ENCODE measurements at places on chromosomes 16 and 17.

DNA sequence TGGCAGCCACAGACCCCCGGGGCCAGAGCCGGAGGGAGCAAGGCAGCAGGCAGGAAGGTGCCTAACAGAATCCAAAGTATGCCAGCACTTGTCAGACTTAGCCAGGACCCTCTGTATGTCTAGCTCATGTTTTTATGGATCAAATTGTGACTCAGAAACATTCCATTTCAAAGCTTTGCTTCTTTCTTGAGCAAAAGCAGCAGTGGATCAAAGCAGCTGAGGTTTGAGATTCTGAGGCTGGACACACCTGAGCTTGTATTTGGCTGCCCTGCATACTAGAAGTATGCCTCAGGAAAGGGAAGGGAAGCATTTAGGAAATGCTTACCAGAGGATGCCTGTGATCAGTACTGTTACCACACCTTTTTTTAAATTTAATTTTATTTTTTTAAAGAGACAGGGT is 5.7 kb upstream of the MYO1C start:
- no peak for DNase-seq

DNA sequence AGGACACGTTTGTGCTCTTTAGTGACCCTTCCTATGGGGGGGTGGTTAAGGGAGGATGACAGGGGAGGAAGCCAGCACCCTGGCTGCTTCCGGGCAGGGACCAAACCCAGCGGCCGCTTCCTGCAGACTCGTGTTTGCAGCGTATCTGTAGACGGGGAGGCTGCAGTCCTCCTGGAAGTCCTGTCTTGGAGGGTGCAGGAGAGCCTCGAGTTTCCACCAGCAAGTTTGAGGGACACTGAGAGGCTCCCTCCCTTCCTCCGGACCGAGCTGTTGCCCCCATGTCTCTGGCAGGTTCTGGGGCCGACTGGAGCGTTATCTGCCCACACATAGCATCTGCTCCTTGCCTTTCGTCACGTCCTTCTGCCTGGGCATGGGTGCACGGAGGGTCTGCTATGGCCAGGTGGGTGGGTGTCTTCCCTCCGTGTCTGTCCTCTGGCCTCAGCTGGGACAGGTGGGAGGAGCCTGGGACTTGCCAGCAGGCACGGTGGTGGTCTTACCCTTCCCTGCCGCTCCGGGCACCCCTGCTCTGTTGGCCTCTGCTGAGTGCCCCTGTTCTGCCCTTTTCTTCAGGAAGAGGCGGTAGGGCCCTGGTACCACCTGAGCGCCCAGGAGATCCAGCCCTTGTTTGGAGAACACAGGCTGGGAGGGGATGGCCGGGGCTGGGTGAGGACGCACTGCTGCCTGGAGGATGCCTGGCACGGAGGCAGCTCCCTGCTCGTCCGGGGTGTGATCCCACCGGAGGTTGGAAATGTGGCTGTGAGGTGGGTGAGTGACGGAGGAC is 8.8 kb downstream of the ENGASE start:
- no peak for DNase-seq

- no peak for DNase-seq
These were observed 16.0 kb downstream of the C17orf100 start for GRCh38 chr17:6667516-6667915.

DNA sequence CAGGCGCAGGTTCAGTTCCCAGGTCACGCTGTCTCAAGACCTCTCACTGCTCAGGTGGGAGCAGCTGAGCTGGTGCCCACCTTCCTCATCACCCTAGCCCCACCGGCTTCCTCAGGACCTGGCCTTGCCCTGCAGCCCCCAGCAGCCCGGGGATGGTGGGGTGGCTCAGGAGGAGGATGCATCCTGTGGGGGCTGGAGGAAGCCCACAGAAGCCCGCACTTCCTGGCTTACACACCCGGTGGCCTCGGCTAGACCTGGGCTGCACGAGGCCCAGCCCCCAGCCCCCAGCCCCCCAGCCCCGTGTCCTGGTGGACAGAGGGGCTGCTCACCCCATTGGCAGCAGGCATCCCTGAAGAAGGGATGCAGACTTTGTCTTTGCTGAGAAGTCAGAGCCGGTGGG is 43.4 kb downstream of the BAHCC1 start:
- DNase-seq, result no peak

- DNase-seq, result no peak
These were observed 181.4 kb upstream of the WSCD1 start for GRCh38 chr17:5888811-5889210.

DNA sequence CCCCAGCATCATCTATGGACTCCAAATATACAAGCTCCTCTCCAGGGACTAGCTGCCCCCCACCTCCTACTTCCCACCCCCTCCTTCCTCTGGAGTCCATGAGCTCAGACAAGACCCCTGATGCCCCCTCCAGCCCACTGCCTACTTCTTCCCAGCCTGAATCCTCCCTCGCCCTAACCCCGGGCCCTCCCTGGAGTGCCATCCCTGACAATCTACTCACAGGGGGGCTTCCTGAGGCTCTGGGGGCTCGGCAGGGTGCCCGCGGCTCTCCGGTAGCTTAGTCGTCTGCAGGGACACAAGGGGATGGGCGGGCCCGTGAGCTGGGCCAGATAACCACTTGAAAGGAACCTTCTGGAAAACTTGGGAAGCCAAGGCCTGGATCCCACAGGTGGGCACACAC is 15.1 kb downstream of the MPP3 start:
- DNase-seq, result no peak

DNA sequence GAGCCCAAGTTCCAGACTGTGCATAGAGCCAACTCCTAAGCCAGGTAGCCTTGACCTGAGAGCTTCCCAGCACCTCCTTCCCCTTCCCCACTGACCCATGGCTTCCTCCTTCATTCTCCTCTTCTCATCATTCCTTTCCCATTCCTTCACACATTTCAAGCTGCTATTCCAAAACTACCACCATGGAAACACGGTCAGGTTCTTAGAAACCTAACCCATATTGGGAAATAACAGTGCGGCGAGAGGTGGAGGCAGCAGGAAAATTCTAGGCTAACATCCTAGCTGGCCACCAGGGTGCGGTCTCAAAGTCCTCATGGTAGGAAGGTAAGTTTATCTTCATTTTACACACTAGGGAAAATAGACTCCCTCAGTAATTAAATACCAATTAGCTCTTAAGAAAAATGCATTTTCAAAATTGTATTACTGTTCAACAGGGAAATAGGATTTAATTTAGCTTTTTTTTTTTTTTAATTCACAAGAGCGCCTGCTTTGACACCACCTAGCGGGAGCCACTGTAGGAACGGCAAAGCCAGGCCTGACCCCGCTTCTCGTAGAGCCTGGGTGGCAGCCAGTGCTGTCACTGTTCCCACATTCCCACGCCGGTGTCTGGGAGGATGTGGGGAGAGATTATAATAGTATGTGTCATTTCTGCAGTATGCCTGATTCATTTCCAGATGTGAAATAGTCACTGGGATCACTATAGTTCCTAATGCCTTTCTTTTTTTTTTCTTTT is 14.0 kb upstream of the SPHK1 start:
- DNase-seq, result peak; percentile 70

GRCh38 chr17:44241106-44241624 is 21.7 kb upstream of the UBTF start:
- no peak for DNase-seq

GRCh38 chr17:79993390-79994227 is 42.1 kb downstream of the TBC1D16 start:
- DNase-seq, result peak; percentile 87

DNA sequence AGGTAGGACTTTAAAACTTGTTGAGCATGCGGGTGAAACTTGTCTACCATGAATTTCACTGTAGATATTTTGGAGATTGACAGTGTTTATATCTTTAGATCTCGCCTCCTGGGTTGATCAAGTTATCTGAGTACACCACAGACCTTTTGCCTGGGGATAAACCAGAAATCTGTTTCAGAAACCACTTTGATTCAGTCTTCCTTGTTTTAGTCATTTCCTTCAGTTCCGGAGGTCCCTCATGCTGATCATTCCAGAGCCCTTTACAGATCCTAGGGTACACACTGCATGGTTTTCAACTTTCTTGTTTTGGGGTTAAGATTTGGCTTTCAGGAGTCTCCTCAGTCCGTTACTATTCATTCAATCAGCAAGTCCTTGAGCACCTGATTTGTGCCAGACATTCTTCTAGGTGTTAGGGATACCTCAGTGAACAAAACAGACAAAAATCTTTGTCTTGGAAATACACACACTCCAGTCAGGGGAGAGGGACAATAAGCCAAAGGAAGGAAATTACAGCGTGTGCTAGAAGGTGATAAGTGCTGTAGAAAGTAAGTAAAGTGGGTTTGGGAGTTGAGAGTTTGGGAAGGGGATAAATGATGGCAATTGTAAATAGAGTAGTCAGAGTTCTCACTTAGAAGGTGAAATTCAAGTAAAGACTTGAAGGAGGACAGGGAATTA is 12.2 kb downstream of the NOD2 start:
- no peak for DNase-seq

GRCh38 chr16:77439106-77439505 is 4.3 kb upstream of the ADAMTS18 start:
- no peak for DNase-seq

DNA sequence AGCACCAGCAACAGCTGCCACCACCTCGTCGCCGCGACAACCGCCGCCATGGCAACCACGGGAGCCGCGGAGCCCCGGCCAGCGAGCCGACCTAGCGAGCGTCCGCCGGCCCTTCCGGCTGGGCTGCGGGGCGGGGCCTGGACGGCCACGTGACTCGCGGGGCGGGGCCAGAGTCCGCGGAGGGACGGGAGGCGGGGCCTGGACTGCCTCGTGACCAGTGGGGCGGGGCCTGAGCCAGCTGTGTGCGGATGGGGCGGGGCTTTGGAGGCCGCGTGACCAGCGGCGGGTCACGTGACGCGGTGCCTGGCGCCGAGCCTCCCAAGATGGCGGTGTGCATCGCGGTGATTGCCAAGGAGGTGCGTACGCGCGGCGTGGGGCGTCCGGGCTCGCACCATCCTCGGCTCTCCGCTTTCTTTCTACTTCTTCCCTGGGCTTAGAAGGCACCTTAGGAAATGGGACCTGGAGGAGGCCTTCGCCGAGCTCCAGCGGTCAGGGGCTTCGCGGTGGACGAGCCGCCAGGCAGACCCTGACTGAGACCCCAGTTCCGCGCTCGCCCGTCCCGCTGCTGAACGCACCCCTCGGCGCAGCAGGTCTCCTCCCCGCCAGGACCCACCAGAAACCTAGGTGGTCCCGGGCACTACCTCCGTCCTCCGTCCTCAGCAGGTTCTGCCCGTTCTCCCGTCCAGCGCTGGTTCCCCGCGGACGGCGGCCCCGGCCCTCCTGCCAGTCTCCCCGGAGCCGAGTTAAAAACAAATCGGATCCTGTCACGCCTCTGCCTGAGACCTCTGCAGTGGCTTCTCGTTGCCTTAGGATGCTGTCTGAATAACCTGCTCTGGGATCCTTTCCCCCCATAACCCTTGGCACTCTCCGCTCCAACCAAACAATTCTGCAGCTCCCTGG is at the start of the genes GALNS and TRAPPC2L:
GALNS (minus strand) TSS at position 120 of the 900 bp plus-strand sequence; CDS start at position 50, 70 bp downstream.
TRAPPC2L (plus strand) TSS at position 300 of the 900 bp plus-strand sequence; CDS start at position 324, 24 bp downstream.
- DNase-seq, result peak; percentile 98

- no peak for DNase-seq
These were observed 44.9 kb downstream of the SSH2 start for GRCh38 chr17:29885031-29885640.

DNA sequence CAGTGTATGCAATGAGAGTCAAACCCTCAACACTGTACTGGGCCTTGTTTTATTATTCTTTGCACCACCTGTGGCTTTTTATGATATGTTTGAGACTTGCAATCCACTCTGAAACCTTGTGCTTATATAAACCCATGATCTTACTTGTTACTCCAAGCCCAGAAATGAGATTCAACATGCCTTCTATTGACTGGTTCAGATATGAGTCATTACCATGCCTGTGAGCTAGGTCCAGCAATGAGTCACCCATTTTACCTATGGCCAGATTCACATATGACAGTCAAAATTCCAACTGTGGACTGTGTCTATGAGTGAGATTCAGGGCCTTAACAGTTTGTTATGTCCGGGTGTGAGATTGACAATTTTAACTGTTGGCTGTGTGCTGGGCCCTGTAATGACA is 1846.1 kb downstream of the TP53TG3F start:
- no peak for DNase-seq

Measured in lung (tissue), 17 donors.